Amygdala (tissue), 56 donors: ENCODE measurements at places on chromosomes 2 and 18.

DNA sequence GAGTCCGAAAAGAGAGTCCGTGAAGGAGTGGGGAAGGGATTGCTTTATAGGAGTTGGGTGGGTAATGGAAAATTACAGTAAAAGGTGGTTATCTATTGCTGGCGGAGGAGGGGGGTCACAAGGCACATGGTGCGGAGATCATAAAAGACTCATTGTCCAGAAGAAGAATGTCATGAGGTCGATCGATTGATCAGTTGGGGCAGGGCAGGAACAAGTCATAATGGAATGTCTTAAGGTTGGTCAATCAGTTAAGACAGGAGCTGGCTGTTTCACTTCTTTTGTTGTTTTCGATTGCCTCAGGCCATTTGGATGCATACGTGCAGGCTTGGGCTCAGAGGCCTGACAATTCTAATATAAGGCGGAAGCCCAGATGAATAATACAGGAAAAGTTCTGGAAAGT lies 473.0 kb upstream of the TNP1 start:
- DNase-seq, result no peak

- DNase-seq, result no peak
Measured at GRCh38 chr18:9901377-9901776, 12.4 kb upstream of the VAPA start.

DNA sequence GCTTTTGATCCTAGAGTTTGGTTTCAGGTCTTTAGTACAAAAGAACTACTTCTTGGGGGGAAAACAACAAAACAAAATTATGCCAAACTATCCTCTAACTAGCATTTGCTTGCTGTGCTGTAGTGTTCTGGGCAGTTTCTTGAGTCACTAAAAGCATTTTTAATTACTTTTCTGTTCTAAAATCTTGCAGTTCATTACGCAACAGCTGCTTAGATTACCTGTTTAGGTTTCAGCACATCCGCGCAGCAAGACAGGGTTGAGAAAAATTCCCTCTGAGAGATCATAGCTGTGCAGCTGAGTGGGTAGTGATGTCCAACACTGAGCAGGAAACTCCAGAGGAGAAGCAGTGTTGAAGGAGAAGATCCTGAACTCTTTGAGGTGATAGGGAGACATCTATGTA lies 9.0 kb downstream of the DAW1 start:
- DNase-seq, result no peak

- no peak for DNase-seq
Measured at GRCh38 chr18:50287028-50287440, 458 bp downstream of the CXXC1 start.

DNA sequence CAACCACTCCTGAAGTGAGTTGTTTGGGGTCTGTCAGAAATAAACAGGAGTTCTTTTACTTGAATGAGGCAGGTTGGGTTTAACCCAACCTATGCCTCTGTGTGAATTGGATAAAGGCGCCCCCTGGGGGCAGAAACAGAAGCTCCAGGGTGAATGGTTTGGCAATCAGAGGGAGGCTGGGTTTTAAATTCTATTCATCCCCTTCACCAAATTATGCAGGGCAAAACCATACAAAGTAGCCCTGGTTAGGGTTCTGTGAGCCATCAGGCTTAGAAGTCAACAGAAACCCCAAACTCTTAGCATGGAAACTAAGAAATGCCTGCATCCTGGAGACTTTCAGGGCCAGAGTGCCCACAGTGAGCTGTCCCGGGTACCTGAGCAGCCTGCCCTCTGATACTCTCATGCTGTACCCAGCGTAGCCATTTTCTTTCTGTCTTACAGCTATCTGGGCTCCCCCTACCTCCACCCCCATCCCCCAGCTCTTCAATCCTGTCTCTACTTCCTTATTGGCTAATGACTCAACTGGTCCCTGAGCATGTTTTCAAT lies 241.5 kb downstream of the ICOS start:
- no peak for DNase-seq

GRCh38 chr2:38462121-38462661 lies 85.1 kb upstream of the ATL2 start:
- DNase-seq, result no peak

DNA sequence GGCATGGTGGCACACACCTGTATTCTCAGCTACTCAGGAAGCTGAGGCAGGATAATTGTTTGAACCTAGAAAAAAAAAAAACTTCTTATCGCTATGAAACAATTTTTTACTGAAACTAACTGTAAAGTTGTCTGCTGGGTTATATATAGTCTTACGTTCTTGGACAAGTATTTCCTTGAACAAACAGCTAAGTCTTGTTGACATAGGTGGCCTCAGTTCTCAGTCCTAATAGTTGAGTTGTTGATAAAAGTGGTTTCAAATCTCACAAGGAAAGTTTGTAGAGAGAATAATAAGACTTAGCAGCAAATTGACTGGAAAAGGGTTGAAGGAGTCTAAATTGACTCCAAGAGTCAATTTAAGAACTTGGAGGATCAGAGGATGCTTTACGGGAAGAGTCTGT lies 166.5 kb upstream of the KCNJ3 start:
- DNase-seq, result no peak

- DNase-seq, result no peak
Measured at GRCh38 chr2:74099835-74100234, 47.9 kb downstream of the BOLA3 start.

DNA sequence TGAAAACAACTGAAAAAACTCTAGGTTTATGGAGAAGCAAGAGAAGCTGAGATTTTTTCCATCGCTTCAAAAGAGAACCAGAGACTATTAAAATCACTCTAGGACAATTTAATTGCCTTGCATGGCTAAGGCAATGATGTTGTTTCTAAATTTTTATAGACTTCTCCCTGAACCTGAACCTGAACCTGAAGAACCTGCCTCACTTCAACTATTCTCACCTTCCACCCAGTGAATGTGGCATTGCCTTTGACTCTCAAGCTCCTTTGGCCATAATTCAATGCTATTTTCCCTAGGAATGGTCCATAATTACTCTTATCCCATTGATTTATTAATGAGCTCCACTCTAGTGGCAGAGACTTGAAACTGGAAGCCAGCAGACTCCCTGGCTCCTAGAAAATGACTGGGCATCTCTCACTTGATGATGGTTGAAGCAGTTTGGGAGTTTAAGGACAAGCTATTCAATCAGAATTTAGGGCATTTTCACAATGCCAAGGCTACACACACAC lies 303.8 kb upstream of the UBE2E3 start:
- DNase-seq, result no peak

- DNase-seq, result no peak
Measured at GRCh38 chr2:101733257-101733993, 35.9 kb downstream of the MAP4K4 start.

DNA sequence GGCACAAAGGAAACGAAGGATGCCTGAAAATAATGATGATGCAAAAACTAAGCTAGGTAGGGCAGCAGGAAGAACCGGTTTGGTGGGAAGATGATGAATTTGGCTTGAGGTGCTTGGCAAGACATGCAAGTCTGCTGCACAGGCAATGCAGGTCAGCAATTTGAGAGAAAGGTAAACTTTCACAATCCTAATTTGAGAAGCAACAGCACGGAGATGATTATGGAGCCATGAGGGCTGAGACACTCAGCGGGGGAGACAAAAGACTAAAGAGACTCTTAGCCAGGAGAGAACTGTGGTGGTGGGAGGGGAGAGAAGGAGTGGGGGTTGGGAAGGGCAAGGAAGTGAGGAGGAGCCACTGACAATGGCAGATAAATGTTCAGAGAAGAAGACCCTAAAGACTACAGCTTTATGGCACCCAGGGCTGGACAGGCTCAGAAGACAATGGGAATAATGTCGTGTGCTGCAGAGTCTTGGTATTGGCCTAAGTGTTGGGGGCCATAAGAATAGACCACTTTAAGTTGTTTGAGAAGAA lies 19.4 kb upstream of the RNF149 start:
- no peak for DNase-seq

GRCh38 chr2:237689336-237690131 lies 62.1 kb downstream of the LRRFIP1 start:
- DNase-seq, result no peak

DNA sequence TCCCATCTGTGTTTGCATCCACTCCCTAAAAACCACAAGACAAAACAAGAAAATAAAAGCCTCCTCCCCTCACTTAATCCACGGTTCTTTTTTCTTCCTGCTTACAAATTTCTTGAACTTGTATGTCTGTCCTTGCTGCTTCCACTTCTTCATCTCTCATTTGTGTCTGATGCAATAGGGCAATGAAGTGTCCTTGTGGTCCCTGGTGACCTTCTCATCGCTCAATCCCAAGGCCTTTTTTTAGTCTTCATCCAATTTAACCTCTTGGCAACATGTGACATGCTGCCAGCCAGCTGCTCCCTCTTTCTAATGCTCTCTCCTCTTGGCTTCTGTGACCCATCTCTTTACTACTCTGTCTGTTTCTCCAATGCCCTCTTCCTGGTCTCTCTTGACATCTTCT lies 87.6 kb downstream of the SEMA4F start:
- no peak for DNase-seq

DNA sequence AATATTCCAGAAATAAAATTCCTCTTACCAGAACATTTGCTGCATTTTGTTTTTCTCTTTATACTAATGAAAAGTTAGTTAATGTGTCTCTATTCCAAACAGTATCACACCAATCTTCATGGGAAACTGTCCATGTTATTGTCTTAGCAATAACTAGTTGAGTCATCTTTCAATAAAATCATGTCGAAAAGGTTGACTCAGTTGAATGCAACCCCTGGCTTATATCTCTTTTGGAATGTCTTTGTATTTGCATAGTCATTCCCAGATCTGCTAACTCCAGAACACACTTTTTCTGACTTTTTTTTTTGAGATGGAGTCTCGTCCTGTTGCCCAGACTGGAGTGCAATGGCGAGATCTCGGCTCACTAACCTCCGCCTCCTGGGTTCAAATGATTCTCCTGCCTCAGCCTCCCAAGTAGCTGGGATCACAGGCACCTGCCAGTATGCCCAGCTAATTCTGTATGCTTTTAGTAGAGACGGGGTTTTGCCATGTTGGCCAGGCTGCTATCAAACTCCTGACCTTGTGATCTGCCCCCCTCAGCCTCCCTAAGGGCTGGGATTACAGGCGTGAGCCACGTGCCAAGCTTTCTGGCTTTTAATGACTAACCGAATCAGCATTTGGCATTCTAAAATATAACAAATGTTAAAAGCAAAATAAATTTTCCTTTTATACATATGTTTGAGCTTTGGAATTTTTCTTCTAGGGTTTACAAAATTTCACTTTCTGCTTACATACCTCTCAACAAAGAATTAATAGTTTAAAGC lies 133.2 kb upstream of the GULP1 start:
- no peak for DNase-seq

- no peak for DNase-seq
Measured at GRCh38 chr2:176370467-176371171, 101.4 kb downstream of the MTX2 start.

DNA sequence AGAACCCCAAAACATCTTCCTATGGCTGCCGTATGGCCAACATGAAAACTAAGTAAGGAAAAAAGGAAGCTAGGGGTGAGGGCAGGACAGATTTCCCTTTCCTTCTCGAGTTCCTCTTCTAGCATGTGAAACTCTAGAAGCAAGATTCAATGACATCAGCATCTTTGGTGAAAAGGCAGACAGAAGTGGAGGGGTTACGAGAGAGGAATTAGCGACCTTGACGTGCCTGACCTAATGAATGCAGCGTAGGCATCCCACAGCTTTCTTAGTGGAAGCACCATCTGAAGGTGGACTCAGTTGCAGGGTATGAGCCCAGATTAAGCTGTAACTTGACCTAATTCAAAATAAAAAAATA lies 47.9 kb upstream of the PELI1 start:
- no peak for DNase-seq

DNA sequence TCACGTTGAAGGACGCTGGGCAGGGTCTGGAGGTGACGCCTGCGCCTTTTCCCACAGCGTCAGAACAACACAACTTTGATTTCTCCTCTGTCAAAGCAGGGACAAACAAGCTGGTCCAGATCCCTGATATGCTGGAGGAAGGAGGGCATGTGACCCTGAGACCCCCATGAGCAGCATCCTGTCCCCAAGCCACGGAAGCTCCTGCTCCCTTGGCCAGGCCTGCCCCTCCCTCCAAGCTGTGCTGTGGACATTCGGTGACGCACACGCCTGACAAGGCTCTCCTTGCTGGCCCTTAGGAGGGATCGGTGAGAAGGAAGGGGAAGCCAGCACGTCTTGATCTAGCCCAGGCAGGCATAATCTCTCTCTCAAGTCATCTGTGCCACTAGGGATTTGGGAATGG lies 11.3 kb downstream of the MLPH start:
- no peak for DNase-seq

- peak; percentile 53 for DNase-seq
Measured at GRCh38 chr2:110678457-110679336, 834 bp upstream of the BUB1 start.

- DNase-seq, result no peak
Measured at GRCh38 chr2:159399716-159400415, 113.4 kb upstream of the WDSUB1 start.

DNA sequence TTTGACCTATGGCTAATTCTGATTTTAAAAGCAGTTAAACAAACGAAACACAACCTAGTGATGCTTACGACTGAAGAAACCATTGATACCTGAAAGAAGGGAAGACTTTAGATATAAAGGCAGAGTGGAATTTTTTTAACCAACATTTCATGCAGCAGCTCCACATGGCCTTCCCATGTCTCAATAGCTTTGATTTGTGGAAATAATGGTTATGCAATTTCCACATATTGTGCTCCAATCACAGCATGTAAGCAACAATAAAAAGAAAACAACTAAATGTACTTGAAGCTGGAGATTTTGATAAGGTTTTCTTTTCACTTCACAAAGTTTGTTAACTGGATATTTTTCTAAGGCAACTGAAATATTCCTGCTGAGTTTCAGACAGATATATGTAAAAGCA lies 82.0 kb upstream of the SLC39A10 start:
- DNase-seq, result no peak

DNA sequence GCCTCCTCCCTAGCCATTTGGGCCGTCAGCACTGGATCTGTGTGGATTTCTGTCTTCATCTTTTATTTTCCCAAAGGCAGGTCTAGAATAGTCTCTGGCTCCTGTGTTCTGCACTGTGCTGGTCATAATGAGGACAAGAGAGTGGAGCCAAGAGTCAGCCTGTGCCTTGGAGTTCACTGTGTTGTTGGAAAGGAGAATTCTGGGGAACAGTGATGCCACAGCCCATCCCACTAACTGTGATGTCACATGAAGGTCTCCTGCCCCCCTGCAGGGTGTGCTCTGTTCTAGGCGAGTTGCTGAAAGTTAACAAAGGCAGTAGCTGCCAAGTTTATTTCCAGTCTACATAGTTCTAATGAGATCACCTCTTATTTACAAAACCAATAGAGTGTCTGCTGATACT lies 248.5 kb downstream of the TPGS2 start:
- DNase-seq, result no peak

- DNase-seq, result no peak
Measured at GRCh38 chr2:181998891-181999654, 13.4 kb downstream of the PPP1R1C start.
